ENCODE measurements at places on chromosomes 7 and 10. TPM values are rescaled to one million over a fixed set of nuclear protein-coding genes. Genes with fewer than 3 reads are reported as not detected.

- no peak for DNase-seq
Measured at GRCh38 chr7:120091807-120092206, 181.2 kb upstream of the KCND2 start.

GRCh38 chr7:120218712-120219111 lies 54.3 kb upstream of the KCND2 start:
- no peak for DNase-seq

DNA sequence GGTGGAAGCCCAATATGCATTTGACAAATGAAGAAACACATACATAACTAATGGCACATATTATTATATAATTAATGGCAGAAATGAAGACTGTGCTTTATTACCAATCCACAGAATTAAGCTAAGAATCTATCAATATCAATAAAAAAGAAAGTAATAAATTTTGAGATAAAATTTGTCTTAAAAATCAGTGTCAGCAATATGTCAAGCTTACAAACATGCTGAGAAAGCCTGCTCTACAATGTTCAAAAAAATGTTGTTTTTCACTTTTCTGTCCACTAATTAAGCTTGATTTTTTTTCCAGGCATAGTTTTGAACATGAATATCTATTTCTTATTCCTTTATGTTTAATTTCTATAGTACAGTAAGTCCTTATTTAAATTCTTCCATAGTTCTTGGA lies 721.0 kb upstream of the LRRTM3 start:
- no peak for DNase-seq

SLC26A3 gene
- total RNA-seq, result not detected

BBS9 gene
- 27.2 TPM for total RNA-seq

GSTO2 gene
- total RNA-seq, result 2.1 TPM

AUTS2 gene
- total RNA-seq, result 7.7 TPM
